ENCODE measurements at places on chromosomes 16 and 17.

DNA sequence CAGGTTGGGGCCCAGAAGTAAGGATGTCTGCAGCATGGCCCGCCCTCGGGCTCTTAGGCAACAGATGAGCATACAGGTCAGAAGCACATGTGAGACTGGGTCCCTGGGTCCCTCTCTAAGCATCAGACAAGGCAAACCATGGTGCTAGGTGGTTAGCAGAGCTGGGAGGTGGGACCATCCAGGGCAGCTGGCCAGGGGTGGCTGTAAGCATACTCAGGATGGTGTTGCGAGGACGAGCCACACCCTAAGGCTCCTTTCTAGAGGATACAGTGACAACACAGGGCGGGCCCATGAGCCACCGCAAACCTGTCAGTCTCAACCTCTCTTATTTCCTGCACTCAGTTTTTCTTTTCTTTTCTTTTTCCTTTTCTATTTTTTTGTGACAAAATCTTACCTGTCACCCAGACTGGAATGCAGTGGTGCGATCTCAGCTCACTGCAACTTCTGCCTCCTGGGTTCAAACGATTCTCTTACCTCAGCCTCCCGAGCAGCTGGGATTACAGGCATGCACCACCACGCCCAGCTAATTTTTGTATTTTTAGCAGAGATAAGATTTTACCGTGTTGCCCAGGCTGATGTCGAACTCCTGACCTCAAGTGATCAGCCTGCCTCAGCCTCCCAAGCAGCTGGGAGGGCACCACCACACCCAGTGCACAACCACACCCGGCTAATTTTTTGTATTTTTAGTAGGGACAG is 3.6 kb downstream of the FA2H start:
- DNase-seq, result peak; percentile 33

- no peak for DNase-seq
These were observed 59.1 kb downstream of the PRMT7 start for GRCh38 chr16:68369697-68370580.

GRCh38 chr16:2482708-2483534 is 8.0 kb downstream of the TBC1D24 start:
- no peak for DNase-seq

GRCh38 chr16:35744084-35744483 is 2284.7 kb downstream of the TP53TG3F start:
- DNase-seq, result no peak

DNA sequence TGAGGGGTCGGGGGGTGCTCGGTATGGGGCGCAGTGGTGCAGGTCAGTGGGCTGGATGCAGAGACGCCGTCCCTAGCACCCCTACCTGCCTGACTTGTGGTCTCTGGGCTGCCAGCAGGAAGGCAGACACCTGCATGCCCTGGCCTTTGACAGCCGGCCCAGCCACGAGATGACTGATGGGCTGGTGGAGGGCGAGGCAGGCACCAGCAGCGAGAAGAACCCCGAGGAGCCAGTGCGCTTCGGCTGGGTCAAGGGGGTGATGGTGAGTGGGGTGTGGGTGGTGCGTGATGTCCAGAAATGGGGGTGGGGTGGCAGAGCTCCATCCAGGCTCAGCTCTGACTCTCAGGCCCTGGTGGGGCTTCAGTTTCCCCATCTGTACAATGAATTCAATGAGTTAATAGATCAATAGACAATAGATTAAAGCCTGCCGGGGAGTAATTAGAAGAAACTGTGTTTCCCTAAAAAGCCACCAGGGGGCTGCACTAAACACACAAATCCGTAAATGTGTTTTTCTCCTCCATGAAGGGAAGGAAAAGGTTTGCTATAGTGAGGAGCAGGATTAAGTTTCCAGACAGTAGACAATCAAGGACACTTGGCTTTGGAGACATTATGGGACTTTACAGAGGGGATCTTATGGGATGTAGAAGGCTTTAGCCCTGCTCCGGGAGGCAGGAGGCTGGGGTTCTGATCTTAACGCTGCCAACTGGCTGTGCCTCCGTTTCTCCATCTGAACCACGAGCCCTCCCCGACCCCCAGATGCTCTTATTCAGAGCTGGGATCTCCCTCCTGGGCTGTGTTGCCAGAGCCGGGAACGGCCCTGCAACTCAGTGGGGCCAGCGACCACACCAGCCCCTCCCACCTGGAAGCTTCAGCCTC is 2.2 kb downstream of the SLC12A3 start:
- DNase-seq, result no peak

DNA sequence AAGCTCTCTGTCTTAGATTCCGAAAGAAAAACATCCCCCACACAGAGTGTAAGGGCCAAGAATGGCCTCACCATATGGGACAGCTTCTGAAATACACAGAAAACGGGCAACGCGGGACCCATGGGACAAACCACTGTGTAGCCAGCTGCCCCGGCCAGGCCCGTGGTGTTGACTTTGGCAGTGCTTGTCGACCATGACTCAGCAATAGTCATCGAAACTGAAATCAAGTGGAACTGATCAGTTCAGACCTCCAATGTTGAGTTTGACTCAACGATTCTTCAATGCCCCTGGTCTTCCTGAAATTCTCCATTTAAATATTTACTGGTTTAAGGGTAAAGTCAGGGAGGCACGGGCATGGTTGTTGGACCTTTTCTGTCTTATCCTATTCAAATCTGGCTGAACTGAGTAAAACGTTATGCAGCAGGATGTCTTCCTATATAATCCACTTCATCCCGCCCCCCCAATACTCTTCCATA is 27.5 kb downstream of the ZFHX3 start:
- no peak for DNase-seq

- DNase-seq, result no peak
These were observed 7.1 kb downstream of the ALKBH5 start for GRCh38 chr17:18190628-18191235.

DNA sequence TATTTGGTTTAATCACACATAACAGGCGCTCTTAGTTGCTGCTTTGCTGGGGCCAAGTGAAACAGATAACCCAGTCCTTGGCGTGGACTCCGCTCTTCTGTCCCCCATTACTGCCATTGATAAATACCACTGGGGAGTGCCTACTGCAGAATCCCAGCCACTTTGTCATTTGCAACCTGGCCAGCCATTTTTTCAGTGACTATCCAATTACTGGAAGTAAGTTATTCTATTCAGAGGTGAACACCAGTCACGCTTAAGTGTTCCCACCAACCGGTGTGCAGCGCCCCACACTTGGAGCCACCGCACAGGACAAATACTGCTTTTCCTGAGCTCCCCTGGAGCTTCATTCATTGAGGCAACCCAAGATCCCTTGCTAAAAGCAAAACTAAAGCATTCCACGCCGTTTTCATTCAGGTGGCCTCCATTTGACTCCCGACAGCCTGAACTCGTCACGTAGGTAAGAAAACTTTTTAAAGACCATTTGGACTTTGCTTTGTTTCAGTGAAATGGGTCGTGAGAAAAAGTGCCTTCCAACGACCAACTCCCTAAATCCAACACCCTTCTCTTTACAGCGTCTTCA is 1.8 kb downstream of the USP7 start:
- DNase-seq, result no peak

DNA sequence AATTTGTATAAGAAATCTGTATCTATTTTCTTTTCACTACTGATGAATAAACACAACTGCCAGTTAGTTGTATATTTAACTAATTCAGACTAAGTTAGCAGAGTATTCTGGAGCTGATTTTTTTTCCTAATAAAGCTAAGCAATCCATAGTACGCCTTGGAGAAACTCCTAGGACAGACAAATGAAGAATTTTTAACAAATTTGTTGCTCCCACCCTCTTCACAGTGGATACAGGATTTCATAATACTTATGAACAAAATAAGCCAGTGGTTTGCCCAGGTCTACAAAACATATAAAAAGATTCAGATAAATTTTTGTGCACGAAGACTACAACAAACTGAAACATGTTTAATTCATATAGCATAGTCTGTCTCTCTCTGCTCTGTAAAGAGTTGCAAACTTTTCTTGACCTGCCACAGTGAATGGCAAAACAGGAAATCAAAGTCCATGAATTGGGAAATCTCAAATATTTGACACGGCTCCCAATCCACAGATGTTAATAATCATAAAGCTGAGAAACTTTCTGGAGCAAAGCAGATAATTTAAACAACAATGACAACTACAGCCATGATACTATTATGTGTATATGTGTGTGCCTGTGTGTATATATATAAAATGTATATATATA is 594 bp upstream of the ABCA6 start:
- no peak for DNase-seq

GRCh38 chr17:67841992-67842391 is 16.7 kb downstream of the BPTF start:
- no peak for DNase-seq

DNA sequence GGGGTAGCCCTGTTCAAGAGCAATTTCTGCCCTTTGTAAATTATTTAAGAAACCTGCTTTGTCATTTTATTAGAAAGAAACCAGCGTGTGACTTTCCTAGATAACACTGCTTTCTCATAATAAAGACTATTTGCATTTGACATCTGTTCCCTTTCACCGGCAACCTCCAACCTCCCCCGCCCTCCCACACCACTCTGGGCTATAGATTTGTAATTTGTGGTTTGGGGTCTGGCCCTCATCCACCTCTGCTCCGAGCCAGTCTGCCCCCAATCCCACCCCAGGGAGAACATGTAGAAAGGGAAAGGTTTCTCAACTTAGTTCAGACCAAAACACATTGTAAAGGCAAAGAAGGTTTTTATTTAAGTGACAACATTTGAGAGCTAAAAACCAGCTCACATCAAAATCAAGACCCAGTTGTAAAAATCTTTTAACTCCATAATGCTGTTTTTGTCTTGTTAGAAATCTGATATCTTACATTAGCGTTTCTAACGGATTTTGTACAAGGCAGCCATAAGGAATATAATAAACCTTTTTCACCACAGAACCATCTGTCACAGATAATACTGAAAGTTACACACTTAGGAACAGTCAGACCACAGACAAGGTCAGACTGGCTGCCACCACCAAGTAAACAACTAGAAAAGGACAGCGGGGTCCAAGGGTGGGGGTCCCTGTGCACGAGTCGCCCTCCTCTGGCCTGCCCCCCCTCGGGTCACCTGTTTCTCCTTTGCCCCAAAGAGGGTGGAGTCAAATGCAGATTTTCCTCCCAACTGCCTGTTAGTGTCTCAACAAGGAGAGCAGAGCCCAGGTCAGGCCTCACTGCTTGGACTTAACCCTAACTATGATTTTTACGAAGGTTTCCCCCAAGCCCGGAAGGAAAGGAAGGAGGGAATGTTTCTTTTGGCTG is 6.9 kb downstream of the PIMREG start:
- no peak for DNase-seq

DNA sequence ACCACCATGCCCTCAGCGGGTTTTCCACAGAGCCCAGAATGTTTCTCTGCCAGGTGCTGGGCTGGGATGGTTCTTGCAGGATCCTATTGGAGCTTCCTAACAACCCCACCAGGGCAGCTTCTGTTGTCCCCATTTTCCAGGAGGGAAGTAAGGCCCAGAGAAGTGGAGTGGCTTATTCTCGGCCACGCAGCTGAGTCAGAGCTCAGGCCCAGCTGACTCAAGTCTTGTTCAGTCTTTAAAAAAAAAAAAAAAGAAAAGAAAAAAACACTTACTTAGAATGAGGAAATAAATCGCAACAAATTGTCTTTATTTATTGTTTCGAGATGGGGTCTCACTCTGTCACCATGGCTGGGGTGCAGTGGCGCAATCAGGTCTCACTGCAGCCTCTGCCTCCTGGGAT is 413.0 kb downstream of the CPPED1 start:
- DNase-seq, result no peak

DNA sequence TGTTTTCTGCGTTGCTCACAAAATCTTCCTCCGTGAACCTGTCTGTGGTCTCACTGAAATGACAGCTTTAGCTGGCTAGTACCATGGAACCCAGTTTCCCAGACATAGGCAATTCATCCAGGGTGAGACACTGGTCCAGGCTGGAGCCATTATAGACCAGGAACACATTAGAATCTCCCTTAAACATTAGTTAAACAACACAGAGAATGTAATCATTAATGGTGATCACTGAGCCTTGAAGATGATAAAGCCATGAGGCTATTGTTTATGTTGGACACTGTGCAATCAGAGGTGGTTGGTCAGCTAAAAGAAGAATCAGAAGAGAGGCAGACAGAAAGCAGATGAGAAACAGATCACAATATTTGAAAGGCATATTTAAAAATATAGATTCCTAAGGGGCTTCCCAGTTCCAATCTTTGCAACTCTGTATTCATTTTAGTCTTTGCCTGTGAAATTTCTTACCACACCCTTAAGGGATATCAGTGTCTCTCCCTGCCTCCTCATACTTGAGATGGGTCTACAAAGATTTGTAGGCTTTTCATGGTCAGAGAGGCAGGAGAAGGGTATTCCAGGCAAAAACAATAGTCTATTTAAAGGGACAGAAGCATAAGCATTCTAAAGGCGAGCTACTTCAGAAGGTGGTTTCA is 317.9 kb downstream of the MAP2K6 start:
- DNase-seq, result no peak

GRCh38 chr17:39131616-39132015 is 19.8 kb downstream of the PLXDC1 start:
- no peak for DNase-seq

- DNase-seq, result no peak
These were observed 284.3 kb upstream of the CDH11 start for GRCh38 chr16:65406116-65406515.

- DNase-seq, result no peak
These were observed at the start of gene SPPL2C for GRCh38 chr17:45844695-45845375. Gene SPPL2C (plus strand): TSS chr17:45844881. CDS start chr17:45844907, 26 bp downstream.

GRCh38 chr17:70365091-70365583 is 195.8 kb downstream of the KCNJ2 start:
- no peak for DNase-seq

- DNase-seq, result no peak
These were observed 16.1 kb downstream of the STAT5A start for GRCh38 chr17:42304187-42305030.

DNA sequence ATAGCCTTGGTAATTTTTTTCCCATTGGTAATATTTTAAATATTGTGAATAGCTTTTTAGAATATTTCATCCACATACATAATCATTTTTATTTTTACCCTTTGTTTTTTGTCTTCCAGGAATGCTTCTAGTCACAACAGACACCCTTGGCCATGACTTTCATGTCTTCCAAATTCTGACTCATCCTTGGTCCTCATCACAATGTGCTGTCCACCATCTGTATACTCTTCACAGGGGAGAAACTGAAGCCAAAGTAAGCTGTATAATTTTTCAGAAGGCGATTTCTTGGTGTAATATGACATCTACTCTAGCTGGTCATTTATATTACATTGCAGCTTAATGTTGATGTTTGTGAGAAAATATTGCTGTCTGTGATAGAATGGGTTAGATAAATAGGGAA is 269.4 kb downstream of the BCAS3 start:
- DNase-seq, result no peak

- no peak for DNase-seq
These were observed 1.1 kb upstream of the FAM20A start for GRCh38 chr17:68602289-68602688.

DNA sequence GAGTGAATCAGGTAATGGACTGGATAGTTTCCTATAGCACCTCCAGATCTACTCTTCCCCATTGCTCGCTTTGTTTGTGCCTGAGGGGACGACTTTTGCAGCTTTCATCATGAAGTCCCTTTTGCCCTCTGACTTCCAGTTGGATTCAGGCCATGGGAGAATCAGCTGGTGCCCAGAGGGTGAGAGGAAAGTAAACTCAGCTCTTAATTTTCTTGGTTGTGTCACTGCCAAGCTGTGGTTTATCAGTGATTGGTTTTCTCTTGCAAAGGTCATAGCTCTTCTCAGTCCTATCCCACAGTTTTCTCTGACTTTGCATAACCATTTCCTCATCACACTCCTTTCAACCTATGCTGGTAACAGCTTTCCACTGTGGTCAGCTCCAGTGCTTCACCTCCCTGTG is 200.1 kb downstream of the KCNJ2 start:
- DNase-seq, result no peak

- no peak for DNase-seq
These were observed 343.8 kb downstream of the SNX29 start for GRCh38 chr16:12320298-12320706.
